EH (cell line): ENCODE measurements at places on chromosomes 3 and 15.
A peak's percentile ranks its signal among the peaks of the same experiment; 100 is the strongest.

DNA sequence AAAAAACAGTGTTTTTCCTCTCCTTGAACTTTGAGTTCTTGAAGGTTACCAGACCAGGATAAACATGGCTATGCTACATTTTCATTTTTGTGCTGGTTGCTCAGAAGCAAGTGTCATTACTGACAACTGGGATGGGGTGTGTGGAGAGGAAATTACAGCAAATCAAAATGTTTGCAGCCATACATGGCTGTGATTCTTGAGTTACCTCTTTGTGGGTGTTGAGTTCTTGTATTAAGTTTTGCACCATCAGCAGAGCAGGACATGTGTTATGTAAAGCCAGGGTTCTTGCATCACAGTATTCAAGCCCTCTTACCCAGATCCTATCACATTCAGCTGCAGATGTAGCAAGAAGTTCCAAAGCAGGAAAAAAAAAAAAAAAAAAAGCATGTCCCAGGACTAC lies 53.9 kb upstream of the ATOSA start:
- peak; percentile 31 for DNase-seq

GRCh38 chr15:101827257-101827656 lies 15.3 kb downstream of the OR4F15 start:
- peak; percentile 85 for DNase-seq

DNA sequence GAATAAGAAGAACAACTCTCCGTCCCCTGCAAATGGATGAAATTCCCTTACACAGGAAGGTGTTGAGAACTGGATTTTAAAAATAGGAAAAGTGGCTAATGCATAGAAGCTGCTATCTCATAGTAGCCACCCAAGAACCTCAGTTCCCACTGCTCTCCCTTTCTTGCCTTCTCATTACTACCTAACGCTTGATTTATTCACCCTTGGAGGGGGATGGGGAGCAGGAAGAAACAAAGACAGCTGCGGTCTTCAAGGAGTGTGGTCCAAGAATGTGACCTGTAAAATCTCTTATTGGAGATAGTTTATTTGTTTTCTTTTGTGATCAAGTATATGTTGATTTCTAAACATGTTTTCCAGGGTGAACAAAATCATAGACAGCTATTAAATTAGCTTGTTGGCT lies 274.1 kb upstream of the CTNNB1 start:
- no peak for DNase-seq

DNA sequence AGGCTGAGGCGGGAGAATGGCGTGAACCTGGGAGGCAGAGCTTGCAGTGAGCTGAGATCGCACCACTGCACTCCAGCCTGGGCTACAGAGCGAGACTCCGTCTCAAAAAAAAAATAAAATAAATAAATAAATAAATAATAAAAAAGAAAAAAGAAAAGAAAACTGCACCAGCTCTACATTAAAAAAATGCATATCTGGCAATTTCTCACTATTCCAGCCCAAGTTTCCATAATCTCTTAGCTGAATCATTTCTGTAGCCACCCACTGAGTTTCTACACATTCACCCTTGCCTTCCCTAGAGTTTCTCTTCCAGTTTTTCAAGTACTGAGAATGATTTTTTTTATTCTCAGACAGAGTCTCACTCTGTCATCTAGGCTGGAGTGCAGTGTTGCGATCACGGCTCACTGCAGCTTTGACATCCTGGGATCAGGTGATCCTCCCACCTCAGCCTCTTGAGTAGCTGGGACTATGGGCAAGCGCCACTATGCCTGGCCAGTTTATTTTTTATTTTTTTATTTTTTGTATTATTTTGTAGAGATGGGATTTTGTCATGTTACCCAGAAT lies 24.5 kb upstream of the SLC7A14 start:
- no peak for DNase-seq

GRCh38 chr3:99325402-99325801 lies 313.0 kb upstream of the COL8A1 start:
- no peak for DNase-seq

DNA sequence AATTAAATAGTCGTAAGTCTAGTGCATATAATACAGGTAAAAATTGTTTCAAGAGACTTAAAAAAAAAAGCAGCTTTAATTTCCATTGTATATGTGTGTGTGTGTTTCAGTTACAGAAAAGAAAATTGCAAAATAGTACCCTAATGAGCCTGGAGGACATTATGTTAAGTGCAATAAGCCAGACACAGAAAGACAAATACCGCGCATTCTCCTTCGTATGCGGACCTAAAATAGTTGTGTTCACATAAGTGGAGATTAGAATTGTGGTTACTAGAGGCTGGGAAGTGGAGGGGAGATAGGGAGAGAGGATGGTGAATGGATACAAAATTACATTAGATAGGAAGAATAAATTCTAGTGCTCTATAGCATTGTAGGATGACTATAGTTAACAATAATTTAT lies 3.6 kb downstream of the MESD start:
- no peak for DNase-seq

- no peak for DNase-seq
Measured at GRCh38 chr3:139521816-139522215, 17.7 kb downstream of the RBP1 start.

GRCh38 chr15:49737127-49737526 lies 116.3 kb downstream of the DTWD1 start:
- no peak for DNase-seq

GRCh38 chr15:85805420-85805819 lies 10.7 kb upstream of the KLHL25 start:
- DNase-seq = no peak

DNA sequence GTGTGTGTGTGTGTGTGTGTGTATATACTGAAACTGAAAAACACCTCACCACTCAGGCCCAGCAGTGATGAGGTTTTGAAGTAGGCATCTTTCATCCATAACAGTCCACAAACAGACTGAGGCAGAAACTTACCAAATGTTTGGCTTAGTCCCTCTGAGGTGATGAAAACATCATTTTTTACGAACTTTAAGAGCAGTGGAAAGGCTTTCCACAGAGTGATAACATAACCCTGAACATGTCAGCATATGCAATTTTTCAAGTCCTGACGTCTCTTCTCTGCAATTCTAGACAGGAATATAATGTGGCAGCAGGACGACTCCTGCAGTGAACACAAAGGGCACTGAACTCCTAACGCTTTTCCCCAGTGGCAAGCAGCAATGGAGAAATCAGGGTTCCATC lies 247.0 kb upstream of the THBS1 start:
- DNase-seq = no peak

DNA sequence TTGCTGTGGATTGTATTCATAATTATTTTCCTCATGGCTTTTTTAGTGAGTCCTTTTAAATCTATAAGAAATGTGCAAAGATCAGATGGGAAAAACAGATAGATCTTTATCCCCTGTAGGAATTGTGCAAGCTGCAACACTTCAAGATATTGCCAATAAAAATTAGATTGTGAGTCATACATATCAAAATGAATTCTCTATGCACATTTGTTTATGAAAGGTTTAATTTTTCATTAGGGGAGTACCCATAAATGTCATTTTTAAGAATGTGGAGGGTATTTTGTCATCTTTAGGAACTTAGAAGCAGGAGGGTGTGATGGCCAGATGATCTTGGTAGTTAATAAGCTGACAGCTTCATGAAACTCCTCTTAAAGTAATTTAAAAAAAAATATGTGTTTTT lies 2.9 kb downstream of the PIAS1 start:
- DNase-seq = no peak

DNA sequence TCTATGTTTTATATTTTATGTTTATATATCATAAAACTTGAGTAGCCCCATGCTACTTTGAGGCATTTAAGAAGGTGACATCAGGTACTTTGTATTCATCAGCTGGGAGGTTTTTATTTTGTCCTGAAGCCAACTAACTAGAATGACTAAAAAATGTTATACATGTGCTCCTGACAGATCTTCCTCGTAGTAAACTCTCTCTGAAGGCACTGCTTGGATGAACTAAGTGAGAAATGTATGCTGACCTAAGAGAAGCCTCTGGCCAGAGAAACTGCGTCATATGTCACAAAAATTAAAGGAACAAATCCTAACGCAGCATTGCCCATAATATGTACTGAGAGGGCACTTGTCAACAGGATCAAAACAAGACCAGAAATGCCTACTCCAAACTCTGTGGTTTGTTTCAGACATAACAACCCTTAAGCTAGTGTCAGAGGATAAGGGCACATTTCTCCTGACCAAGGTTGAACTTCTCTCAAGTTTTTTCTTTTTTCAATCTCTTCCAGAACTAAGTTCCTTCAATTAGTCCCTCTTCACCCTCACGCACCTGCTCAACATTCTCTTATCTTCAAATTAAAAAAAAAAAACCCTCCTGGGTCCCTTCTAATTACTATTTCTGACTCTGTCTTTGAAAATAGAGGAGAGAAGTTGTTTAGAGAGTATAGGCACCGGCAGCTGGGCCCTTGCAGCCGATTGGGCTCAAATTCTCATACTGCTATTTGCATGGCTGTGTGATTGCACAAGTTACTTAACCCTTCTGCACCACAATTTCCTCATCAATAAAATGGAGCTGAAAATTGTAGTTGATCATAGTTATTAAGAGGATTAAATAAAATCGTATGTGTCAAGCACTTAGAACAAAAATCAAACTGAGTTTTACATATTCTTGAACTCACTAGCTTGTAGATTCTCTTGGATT lies 159.0 kb downstream of the FRMD5 start:
- peak; percentile 27 for DNase-seq

- no peak for DNase-seq
Measured at GRCh38 chr3:102896851-102897621, 462.2 kb downstream of the ZPLD1 start.

- no peak for DNase-seq
Measured at GRCh38 chr3:34669490-34669889, 871.1 kb downstream of the PDCD6IP start.

GRCh38 chr3:22372292-22373062 lies 621.5 kb upstream of the ZNF385D start:
- DNase-seq = no peak

- no peak for DNase-seq
Measured at GRCh38 chr15:40337597-40337996, 3.1 kb downstream of the CCDC9B start.

DNA sequence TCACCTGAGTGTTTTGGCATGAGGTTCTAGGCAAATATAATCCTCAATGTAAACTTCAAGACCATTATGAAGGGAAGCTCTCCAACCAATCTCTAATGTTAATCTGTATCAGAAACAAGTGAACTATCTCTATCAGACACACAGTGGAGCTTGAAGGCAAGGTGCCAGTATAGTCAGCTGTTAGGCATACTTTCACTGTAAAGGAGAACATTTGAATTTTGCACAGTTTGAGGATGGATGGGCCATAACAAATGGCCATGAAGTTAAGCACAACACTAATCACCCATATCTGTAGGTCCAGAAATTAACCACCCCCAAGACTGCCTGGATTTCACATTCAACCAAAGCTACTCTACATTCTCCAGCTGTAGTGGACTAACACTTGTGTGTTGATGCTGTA lies 69.1 kb upstream of the LMOD3 start:
- no peak for DNase-seq

DNA sequence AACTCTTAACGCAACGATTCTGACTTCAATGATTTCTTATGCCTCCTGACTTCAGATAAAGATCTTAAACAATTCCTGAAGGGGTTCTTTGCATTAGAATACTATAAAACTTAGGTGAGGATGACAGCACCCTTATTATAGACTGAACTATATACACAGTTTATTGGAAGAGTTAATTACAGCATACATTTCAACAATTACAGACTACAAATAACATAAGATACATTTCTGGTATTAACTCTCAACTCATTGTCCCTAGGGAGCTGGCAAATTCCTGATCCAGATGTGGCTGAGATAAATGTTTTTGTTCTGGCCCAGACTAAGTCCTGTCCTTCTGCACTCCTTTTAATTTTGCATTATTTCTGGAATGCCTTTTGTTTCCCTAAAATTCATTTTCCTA lies 155.5 kb upstream of the TMC3 start:
- DNase-seq = no peak

GRCh38 chr3:180382638-180383180 lies 219.3 kb upstream of the TTC14 start:
- DNase-seq = no peak

- DNase-seq = no peak
Measured at GRCh38 chr3:131597816-131598215, 95.0 kb upstream of the MRPL3 start.

GRCh38 chr3:64501298-64501906 lies 186.4 kb downstream of the ADAMTS9 start:
- DNase-seq = peak; percentile 19

DNA sequence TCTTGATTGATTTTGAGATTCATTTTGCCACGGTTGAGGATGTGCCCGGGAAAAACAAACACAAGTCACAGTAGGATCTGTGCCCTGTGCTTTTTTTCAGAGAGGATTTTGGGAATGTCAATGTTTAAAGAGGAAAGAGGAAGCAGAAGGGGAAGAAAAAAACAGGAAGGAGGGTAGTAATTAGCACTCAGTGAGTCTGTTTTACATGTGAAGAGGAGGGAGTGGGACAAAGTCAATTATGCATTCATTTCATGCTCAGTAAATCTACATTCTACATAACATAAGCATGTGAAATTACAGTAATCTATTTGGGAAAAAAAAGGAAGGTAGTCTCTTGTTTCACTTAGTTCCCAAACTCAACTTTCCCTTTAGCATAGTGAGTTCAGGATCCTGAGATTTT lies 18.3 kb upstream of the CD200 start:
- DNase-seq = no peak

- no peak for DNase-seq
Measured at GRCh38 chr3:163175970-163176369, 1679.4 kb downstream of the OTOL1 start.

GRCh38 chr15:97849183-97849582 lies 111.3 kb upstream of the ARRDC4 start:
- DNase-seq = no peak

DNA sequence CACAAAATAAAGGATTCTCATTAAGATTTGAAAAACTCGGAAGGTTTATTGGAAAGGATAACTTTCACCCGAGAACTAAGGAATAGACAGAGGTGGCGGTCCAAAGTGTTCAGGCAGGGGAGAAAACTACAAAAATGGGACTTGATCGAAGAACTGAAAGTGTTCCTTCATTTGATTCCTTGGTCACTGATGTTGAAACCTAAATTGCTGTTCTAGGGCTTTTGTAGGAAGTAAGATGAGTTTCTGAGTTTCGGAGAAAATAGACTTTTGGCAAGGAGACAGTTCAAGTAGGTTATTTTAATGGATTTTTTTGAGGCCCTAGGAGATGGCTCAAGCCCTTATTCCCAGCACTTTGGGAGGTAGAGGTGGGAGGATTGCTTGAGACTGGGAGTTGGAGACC lies 1.4 kb downstream of the TRIP4 start:
- DNase-seq = no peak

- no peak for DNase-seq
Measured at GRCh38 chr3:133931084-133931483, 35.4 kb upstream of the RAB6B start.

DNA sequence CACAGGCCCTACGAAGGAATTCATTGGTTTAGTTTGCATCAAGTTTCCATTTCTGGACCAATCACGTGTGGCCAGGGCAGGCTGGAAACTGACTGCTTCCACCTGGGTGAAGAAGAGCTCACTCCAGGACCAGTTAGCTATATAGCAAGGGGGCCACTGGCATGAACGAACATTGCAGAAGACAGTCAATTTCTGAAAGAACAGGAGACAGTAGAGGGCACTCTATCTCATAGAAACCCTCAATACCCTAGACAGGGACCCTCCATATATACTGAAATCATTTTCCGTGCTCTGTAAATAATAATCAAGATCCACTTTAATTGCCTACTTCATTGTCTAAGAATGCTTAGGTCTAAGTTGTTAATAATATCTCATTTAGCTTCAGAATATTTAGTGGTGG lies 215.6 kb downstream of the CADPS start:
- no peak for DNase-seq
